Foreskin fibroblast (primary cell): ENCODE measurements at places on chromosomes 5 and 9.

GRCh38 chr5:39200081-39200480 lies 19.3 kb downstream of the FYB1 start:
- no peak for DNase-seq

GRCh38 chr5:52013523-52013922 lies 630.3 kb downstream of the ISL1 start:
- no peak for DNase-seq

- DNase-seq: no peak
Observed at GRCh38 chr9:17926246-17926645, 347.4 kb downstream of the SH3GL2 start.

- no peak for DNase-seq
Observed at GRCh38 chr9:92769990-92770359, 5.3 kb upstream of the BICD2 start.

DNA sequence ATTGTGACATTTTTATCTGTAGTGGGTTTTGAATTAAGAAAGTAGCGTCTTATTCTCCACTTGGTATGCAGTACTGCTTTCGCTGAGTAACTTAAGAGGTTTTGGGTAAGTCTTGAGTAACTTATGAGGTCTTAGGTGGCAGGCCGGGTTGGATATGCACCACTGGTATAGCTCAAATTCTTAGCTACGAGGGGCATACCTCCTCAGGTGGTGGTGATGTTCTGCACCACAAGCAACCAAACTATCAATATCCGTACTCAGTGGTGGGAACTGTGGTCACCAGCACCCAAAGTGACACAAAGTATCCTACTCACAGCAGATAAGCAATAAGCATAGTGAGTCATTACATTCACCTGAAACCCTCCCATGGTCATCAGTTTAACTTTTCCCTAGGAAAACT lies 13.7 kb downstream of the SMC2 start:
- DNase-seq: no peak
